ENCODE measurements at places on chromosomes 6 and 20.

DNA sequence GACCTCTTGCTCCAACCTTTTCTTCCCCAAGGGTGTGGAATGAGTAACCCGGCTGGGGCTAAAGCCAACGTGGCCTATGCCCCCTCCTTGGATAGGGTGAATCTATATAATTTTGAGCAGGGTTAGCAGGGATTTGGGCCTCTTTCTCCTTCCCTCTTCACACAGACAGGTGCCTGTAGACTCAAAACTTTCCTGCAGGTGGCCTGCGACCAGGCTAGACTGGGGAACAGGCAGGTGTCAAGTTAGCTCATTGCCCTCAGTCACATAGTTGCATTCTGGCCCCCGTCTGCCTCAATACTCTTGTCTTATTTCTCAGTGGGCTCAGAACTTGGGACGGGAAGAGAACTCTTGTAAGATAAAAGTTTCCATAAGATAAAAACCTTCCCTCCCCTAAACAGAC lies 243.0 kb downstream of the ATXN1 start:
- no peak for DNase-seq

GRCh38 chr6:46251583-46252339 lies 81.0 kb upstream of the ENPP5 start:
- DNase-seq: no peak

DNA sequence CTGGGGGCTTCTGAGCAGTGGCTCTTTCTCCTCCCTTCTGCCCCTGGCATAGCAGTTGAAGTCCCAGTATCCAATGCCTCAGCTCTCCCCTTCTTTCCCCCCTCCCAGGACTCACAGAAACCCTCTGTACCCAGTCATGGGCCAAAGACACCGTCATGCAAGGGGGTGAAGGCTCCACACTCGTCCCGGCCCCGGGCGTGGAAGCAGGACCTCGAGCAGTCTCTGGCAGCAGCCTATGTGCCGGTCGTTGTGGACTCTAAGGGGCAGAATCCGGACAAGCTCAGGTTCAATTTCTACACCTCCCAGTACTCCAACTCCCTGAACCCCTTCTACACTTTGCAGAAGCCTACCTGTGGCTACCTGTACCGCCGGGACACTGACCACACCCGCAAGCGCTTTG lies 10.4 kb upstream of the GUCA1A start:
- no peak for DNase-seq

GRCh38 chr6:88006557-88006956 lies 41.1 kb upstream of the SPACA1 start:
- DNase-seq: no peak

- no peak for DNase-seq
Observed at GRCh38 chr6:156953479-156954146, 176.4 kb downstream of the ARID1B start.

- no peak for DNase-seq
Observed at GRCh38 chr6:158391276-158391675, 79.0 kb downstream of the TULP4 start.

GRCh38 chr6:56404599-56404998 lies 157.2 kb upstream of the COL21A1 start:
- DNase-seq: no peak

DNA sequence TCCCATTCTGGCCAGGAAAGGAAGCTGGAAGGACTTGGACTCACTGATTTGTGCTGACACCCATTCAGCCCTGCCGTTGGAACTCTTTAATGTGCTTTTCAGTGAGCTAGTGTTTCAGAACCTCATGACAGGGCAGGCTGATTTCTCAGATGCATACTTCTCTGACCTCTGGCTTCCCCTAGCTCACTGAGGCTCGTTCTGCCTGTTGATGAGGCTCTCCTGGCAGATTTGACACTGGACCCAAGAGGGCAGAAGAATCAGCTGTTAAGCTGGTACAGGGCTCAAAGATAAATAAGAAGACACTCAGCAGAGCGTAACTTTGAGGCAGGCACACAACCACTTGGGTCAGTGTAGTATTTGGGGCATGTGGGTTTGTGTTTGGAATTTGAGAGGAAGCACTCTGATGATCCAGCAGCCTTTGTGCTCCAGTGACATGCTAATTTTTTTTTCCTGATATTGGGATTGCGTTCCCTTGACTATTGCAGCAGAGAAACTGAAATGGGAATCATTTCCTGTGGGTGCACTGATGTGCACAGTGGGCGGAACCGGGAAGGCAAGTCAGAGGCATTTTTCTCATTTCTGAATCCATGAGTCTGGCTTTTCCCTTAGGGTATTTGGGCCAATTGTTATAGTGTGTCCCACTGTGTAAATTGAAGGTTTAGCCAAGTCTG lies 80.2 kb downstream of the CARMIL1 start:
- no peak for DNase-seq

GRCh38 chr6:13166269-13166668 lies 162.1 kb downstream of the TBC1D7 start:
- DNase-seq: no peak
